MCF 10A (cell line): ENCODE measurements at places on chromosomes 1 and 21.

- H3K27me3 ChIP-seq: no peaks in the 10 kb centered on the region
- no peak overlapping the region for H3K4me3 ChIP-seq
- no peaks in the 10 kb centered on the region for H3K4me1 ChIP-seq
Measured at GRCh38 chr1:187481581-187482148, 652.9 kb downstream of the PLA2G4A start.

- H3K36me3 ChIP-seq: peaks cover 53% of the 10 kb centered on the region
- peaks cover 19% of the 10 kb centered on the region for H3K4me1 ChIP-seq
- DNase-seq: no peak
- H3K4me3 ChIP-seq: no peak overlapping the region
- no peak overlapping the region for H3K27ac ChIP-seq
Measured at GRCh38 chr1:212613440-212614335, 5.1 kb downstream of the ATF3 start.

DNA sequence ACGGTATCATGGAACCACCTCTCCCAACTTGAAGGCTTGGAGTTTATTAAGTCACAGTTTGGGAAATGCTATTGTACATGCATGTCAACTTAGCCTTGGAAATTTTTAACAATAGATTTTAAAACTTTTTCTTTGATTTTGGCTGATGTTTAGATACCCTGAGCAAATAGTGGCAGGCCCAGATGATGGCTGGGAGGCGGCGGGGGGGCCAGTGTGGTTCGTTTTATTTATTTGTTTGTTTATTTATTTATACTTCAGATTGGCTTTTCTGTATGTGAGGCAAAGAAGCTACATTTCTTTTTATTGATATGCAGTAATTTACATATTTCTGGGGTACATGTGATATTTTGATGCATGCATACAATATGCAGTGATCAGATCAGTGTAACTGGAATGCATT lies 82.0 kb downstream of the VWA5B1 start:
- no peak overlapping the region for H3K27ac ChIP-seq
- peaks cover 15% of the 10 kb centered on the region for H3K27me3 ChIP-seq
- no peaks in the 10 kb centered on the region for H3K36me3 ChIP-seq
- DNase-seq: no peak
- H3K4me3 ChIP-seq: no peak overlapping the region
- H3K4me1 ChIP-seq: peaks cover 9% of the 10 kb centered on the region

GRCh38 chr1:53367503-53368313 lies 39.8 kb upstream of the LRP8 start:
- no peak overlapping the region for H3K4me3 ChIP-seq
- H3K27me3 ChIP-seq: no peaks in the 10 kb centered on the region
- H3K4me1 ChIP-seq: no peaks in the 10 kb centered on the region
- no peaks in the 10 kb centered on the region for H3K36me3 ChIP-seq
- DNase-seq: no peak
- H3K27ac ChIP-seq: no peak overlapping the region

- H3K27me3 ChIP-seq: no peaks in the 10 kb centered on the region
- H3K36me3 ChIP-seq: no peaks in the 10 kb centered on the region
- H3K4me1 ChIP-seq: no peaks in the 10 kb centered on the region
- no peak for DNase-seq
- no peak overlapping the region for H3K4me3 ChIP-seq
Measured at GRCh38 chr1:94852788-94853187, 32.6 kb downstream of the SLC44A3 start.

DNA sequence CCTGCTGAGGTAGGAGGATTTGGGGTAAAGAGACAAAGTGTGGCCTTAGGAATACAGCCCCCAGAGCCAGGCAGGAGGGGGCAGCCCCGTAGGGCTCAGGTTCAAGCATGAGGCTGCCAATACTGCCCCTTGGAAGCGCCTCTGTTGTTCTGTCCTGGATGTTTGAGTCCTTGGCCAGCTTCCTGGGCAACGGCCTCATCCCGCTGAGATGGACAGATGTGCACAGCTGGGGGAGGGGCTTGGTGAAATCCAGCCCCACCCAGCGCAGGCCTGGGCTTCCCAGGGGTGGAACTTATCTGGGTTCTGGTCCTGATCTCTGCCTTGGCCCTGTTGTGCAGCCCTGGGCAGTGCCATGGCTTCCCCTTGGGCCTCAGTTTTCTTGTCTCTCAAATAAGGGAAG lies 34.8 kb upstream of the MAN1C1 start:
- H3K27me3 ChIP-seq: peaks cover 6% of the 10 kb centered on the region
- no peaks in the 10 kb centered on the region for H3K36me3 ChIP-seq
- H3K4me3 ChIP-seq: no peak overlapping the region
- peaks cover 5% of the 10 kb centered on the region for H3K4me1 ChIP-seq

- H3K27me3 ChIP-seq: no peaks in the 10 kb centered on the region
- H3K27ac ChIP-seq: peak overlapping the region; percentile 92
- peak overlapping the region; percentile 67 for H3K4me3 ChIP-seq
- H3K4me1 ChIP-seq: peaks cover 48% of the 10 kb centered on the region
Measured at GRCh38 chr1:153560771-153561465, 4.7 kb downstream of the S100A2 start.

DNA sequence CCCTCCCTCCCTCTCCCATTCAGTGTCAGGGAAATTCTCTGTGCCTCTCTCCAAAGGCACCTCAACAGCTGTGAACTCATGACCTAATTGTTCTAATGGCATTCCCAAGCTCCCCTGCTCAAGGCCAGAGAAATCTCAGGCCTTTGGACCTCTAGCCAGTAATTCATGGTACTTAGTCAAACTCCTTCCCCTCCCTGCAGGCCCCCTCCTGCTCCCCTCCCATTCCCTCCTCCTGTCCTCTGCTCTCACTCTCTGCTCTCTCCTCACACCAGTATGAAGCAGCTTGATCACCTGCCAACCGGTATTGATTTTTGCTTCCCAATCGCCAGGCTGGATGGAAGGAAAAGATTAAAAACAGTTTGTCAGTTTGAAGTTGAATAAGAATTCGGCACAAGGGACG lies 370.5 kb upstream of the PBX1 start:
- H3K4me3 ChIP-seq: no peak overlapping the region
- no peak overlapping the region for H3K27ac ChIP-seq
- peaks cover 6% of the 10 kb centered on the region for H3K36me3 ChIP-seq

DNA sequence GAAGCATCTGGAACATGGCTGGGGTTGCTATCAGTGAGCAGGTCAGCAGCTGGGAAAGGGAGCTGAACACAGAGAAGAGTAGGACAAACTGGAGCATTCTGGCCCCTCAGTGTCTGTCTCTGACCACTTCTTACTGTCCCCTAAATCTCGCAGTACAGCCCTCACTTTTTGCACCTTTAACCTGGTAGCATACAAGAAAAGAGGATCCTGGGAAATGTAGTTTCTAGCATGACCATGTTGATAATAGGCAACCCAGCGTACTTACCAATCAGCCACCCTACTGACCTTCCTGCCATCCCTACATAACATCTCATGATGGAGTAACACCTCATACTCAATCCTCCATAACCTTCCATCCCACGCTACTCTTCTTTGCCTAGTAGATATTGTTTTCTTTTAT lies 99.1 kb upstream of the RAVER2 start:
- H3K27me3 ChIP-seq: no peaks in the 10 kb centered on the region
- H3K36me3 ChIP-seq: peaks cover 12% of the 10 kb centered on the region
- H3K27ac ChIP-seq: no peak overlapping the region
- no peaks in the 10 kb centered on the region for H3K4me1 ChIP-seq
- no peak for DNase-seq

GRCh38 chr1:200771625-200772555 lies 33.2 kb downstream of the CAMSAP2 start:
- peaks cover 69% of the 10 kb centered on the region for H3K36me3 ChIP-seq
- DNase-seq: peak; percentile 71
- no peaks in the 10 kb centered on the region for H3K27me3 ChIP-seq
- no peak overlapping the region for H3K4me3 ChIP-seq
- peaks cover 37% of the 10 kb centered on the region for H3K4me1 ChIP-seq
- H3K27ac ChIP-seq: peak overlapping the region; percentile 87

GRCh38 chr1:21051177-21051825 lies 125.4 kb downstream of the EIF4G3 start:
- no peak overlapping the region for H3K27ac ChIP-seq
- H3K36me3 ChIP-seq: peaks cover 12% of the 10 kb centered on the region
- DNase-seq: no peak
- no peaks in the 10 kb centered on the region for H3K27me3 ChIP-seq
- no peak overlapping the region for H3K4me3 ChIP-seq

DNA sequence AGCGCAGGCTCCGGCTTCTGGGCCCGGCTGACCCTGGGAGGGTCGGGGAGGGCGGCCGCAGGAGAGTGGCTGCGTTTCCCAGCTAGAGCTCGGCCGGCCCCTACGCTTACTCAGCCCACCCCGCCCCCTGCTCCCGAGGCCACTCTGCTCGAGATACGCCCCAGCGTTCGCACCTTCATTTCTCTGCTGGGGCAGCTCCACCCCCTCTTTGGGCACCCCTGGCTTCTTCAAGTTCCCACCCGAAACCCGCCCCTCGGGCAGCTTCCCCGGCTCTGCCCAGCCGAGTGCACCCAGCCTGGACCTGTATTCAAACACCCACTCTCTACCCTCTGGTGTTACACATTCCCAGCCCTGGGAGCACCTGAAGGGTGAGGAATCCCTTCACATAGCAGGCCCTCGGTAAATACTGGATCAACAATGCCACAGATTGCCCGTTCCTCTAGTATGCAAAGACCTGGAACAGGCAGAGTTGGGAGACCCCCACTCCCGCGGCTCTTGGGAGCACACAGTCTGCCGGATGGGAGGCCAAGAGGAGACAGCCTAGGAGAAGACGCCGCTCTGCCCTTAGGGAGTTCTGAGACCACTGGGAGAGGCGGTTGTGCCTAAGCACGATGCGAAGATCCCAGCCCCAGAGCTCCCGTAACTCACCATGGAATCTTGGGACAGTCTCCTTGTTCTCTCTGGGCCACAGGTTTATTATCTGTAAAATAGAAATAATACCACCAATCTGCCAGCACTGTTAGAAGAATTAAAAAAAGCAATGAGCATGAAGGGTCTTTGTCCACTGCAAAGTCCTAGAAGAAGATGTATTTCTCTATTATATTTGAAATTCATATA lies 566 bp upstream of the PAQR7 start:
- H3K36me3 ChIP-seq: no peaks in the 10 kb centered on the region
- H3K4me3 ChIP-seq: peak overlapping the region; percentile 81
- DNase-seq: no peak
- H3K4me1 ChIP-seq: peaks cover 20% of the 10 kb centered on the region
- peak overlapping the region; percentile 11 for H3K27ac ChIP-seq

DNA sequence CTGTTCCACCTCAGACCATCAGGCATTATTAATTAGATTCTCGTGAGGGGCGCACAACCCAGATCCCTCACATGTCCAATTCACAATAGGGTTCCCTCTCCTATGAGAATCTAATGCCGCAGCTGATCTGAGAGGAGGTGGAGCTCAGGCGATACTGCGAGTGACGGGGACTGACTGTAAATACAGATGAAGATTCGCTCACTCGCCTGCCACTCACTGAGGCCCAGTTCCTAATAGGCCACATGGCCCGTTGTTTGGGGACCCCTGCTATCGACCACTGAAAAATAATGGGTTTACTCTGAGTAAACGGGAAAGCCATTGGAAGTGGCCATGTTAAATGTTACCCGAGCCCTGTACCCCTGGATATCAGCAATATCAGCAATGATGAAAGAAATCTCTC lies 65.9 kb downstream of the GRIK1 start:
- DNase-seq: no peak
- no peaks in the 10 kb centered on the region for H3K27me3 ChIP-seq
- H3K4me3 ChIP-seq: no peak overlapping the region
- no peaks in the 10 kb centered on the region for H3K4me1 ChIP-seq
- no peaks in the 10 kb centered on the region for H3K36me3 ChIP-seq

DNA sequence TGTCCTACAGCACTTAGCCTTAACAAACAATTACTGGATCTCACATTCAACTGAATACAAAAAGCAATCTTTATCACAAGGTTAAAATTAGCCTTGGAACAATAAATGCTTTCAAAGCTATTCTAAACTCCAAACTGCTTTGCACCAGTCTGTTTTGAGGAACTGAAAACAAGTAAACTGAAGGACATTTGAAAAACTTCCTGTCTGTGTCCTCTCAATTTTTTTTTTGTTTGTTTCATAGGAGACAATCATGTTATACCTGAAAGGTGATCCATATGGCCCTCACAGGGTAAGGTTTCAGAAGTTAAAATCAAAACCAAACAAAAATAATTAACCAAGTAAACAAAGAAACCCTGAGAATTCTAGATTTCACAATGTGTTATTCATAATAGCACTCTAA lies 459.1 kb downstream of the DPYD start:
- peak overlapping the region; percentile 27 for H3K27ac ChIP-seq
- DNase-seq: no peak
- no peaks in the 10 kb centered on the region for H3K4me1 ChIP-seq
- H3K4me3 ChIP-seq: no peak overlapping the region
- no peaks in the 10 kb centered on the region for H3K27me3 ChIP-seq
- peaks cover 16% of the 10 kb centered on the region for H3K36me3 ChIP-seq

DNA sequence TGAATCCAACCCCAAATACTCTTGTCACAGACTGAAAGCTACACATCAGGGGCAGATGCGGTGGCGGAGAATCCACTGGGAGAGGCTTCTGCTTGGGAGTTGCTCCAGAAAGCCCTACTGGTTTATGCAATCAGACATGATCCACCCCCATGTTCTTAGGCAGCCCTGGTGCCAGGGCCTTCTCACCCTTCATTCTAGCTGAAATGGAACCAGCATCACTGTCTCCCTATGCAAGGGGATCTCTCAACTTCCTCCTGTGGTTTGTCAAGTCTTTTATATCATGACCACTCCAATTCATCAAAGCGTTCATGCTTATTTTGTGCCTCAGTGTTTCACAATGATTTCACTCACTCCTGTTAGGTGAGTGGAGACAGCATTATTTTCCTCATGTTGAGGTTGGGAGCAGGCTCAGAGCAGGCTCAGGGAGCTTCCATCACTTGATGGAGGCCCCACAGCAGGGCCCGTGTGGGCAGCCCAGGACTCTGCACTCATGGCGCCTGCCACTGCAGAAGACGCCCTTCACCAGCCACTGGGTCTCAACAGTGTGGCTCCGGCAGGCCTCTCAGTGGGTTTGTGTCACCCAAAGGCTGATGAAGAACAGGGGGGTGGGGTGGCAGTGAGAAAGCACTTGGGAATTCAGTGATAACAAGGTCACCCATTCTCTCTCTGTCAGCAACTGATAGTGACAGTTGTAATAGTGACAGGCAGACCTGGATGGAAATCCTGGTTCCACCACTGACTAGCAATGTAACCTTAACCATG lies 67.1 kb downstream of the CD58 start:
- peaks cover 19% of the 10 kb centered on the region for H3K4me1 ChIP-seq
- H3K4me3 ChIP-seq: no peak overlapping the region
- no peaks in the 10 kb centered on the region for H3K27me3 ChIP-seq
- DNase-seq: no peak

DNA sequence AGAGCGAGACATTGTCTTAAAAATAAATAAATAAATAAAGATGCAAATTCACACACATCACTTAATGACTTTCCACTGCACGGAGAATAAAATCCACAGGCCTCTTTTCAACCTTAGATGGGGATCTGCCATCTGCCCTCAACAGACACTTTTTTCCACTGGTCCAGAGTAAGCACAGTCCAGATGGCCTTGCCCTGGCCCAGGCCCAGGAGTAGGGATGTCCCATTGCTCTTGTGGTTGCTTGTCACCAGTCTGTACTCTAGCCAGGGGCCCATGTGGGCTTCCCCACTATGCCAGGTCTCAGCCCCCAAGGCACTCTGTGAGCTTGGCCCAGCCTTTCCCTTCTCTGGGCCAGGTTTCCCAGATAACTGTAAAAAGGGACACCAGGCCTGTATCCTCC lies 17.4 kb downstream of the PLOD1 start:
- DNase-seq: no peak
- no peak overlapping the region for H3K27ac ChIP-seq
- H3K27me3 ChIP-seq: no peaks in the 10 kb centered on the region
- no peak overlapping the region for H3K4me3 ChIP-seq
- H3K4me1 ChIP-seq: no peaks in the 10 kb centered on the region
